Stimulated activated CD8-positive, alpha-beta memory T cell treated with anti-CD3 and anti-CD28 coated beads, Interleukin-15, amount 100 ng/mL, for 24 hours (primary cell): ENCODE measurements at places on chromosomes 5 and 9.

DNA sequence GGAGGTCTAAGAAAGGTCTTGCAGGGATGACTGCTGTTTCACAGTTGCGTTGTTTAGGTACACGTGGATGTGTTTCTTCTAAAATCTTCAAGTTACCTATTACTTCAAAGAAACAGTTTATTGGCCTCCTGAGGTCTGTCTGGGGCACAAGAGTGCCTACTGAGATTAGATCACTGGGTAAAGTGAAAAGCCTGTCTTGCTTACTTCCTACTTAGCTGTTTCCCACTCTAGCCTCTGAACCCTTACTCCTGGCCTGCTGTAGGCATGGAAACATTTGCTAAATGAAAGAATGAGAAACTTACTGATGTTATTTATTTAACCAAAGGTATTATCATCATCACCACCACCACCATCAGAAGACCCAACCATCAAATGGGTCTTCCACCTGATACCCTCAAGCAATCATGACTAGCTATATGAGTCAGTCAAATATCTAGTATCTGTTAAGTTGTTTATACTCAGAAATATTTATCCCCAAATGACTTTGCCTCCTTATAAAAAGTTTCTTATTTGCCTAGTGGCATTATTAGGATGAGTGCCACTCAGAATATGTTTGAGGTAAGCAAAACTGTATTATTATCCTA, 92.5 kb downstream of the ELAVL2 start:
- DNase-seq: no peak

DNA sequence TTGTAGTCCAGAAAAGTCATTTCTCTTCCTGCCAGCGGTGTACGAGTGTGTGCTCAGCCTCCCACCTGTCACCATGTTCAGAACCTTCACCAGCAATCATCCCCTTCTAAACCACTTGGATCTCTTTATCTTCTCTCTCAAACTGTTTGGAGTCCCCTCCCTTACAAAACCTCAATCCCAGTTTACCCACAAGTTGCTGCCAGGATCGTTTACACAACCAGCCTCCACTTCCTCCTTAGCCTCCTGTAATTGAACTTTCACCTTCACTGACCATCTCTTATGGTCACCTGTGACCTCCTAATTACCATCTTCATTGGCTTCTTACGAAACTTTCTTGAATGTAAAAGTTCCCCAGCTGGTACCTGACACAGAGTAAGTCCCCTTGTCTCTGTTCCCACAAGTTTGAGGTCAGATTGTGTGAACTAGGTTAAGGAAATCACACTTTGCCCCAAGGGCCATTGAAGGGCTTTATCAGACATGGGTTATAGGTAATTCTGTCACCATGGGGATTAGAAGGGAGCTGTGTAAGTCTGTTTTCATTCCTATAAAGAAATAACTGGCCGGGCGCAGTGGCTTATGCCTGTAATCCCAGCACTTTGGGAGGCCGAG, 20.0 kb downstream of the RNF44 start:
- no peak for DNase-seq

GRCh38 chr5:594226-594860, 17.8 kb upstream of the CEP72 start:
- no peak for DNase-seq

GRCh38 chr9:101062686-101063085, 34.2 kb downstream of the PLPPR1 start:
- DNase-seq: no peak

GRCh38 chr9:34555500-34555899, 32.7 kb upstream of the ENHO start:
- no peak for DNase-seq

- peak; percentile 63 for DNase-seq
Observed at GRCh38 chr9:114339130-114339908, 9.7 kb downstream of the ORM2 start.

DNA sequence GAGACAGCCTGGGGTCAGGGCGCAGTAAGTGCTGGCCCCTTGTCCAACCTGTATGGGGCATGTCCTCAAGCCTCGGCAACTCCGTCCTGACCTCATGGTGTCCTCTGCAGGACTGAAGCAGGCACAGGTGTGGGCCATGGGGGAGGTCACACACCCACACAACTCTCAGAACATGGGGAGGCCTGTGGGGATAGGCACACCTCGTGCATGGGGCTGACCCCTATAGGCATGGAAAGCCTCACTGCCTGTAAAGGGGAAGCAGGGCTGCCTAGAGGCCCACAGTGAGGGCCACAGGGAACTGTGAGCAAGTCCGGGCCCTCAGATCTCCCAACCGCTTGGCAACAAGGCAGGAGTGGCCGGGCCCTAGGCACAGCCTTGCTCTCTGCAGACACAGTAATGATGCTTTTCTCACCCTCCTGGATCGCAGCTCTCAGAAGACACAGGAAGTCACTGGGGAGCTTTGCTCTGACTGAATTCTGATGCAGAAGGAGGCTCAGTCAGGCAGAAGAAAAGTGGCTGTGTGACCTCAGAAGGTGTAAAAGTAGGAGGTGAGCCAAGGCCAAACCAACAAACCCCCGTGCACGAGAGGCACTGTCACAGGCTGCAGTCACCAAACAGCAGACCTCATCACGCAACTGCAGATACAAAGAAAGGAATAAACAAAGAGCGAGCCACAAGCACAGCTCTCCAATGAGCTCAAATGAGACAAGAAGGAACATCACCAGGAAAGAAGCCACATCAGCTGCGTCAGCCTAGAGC, 5.4 kb downstream of the IPPK start:
- DNase-seq: no peak

GRCh38 chr9:127808347-127809001, 5.8 kb downstream of the FPGS start:
- DNase-seq: no peak
